Transverse colon (tissue), 4 donors: ENCODE measurements at places on chromosomes 2 and 18. TPM values are rescaled to one million over a fixed set of nuclear protein-coding genes. Genes with fewer than 3 reads are reported as not detected.

- DNase-seq: no peak
- no peaks in the 10 kb centered on the region for H3K4me1 ChIP-seq
- H3K27ac ChIP-seq: no peak overlapping the region
- no peak overlapping the region for H3K4me3 ChIP-seq
- H3K36me3 ChIP-seq: no peaks in the 10 kb centered on the region
- no peaks in the 10 kb centered on the region for H3K27me3 ChIP-seq
Measured at GRCh38 chr2:158907926-158908456, 60.4 kb upstream of the TANC1 start.

GRCh38 chr2:135586148-135586547 is 54.9 kb downstream of the R3HDM1 start:
- no peak overlapping the region for H3K4me3 ChIP-seq
- H3K4me1 ChIP-seq: no peaks in the 10 kb centered on the region
- no peak for DNase-seq
- H3K27ac ChIP-seq: no peak overlapping the region

DNA sequence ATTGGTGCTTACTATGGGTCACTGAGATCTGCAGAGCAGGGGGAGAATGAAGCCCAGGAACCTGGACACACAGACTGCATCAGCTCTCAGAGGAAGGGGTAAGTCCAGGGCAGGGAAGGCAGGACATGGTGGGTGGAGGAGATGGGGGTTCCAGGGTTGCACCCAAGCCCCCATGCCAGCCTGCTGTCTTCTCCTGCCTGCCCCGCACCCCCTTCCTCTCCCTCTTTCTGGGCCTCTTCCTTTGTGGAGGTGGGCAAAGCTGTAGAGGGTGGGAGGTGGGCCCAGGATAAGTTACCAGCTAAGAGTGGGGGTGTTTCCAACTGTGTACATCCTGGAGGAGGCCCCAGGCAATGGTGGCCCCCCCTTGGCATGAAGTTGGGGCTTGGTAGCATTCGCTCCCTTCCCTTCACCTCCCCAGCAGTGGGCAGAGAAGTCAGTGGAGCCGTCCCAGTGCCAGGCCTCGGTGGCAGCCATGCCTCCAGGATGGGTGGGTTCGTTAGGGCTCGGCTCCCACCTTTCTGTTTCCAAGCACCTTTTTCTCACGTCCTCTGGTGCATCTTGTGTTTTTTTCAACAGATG is 132.2 kb downstream of the CLIP4 start:
- H3K27ac ChIP-seq: no peak overlapping the region
- H3K4me3 ChIP-seq: no peak overlapping the region
- DNase-seq: no peak
- H3K27me3 ChIP-seq: no peaks in the 10 kb centered on the region
- H3K36me3 ChIP-seq: no peaks in the 10 kb centered on the region

Gene VIT
- total RNA-seq: not detected
